ENCODE measurements at places on chromosomes 7 and 10.

GRCh38 chr7:6096581-6096980, 65.4 kb downstream of the ANKRD61 start:
- peaks cover 1% of the 10 kb centered on the region for H3K4me1 ChIP-seq
- H3K36me3 ChIP-seq, result no peaks in the 10 kb centered on the region
- DNase-seq, result no peak
- H3K4me3 ChIP-seq, result no peak overlapping the region
- H3K27ac ChIP-seq, result no peak overlapping the region
- H3K27me3 ChIP-seq, result peaks cover 33% of the 10 kb centered on the region

GRCh38 chr7:128161466-128162125, 79.5 kb upstream of the LEP start:
- H3K36me3 ChIP-seq, result no peaks in the 10 kb centered on the region
- H3K4me3 ChIP-seq, result no peak overlapping the region
- H3K27ac ChIP-seq, result no peak overlapping the region
- DNase-seq, result no peak
- peaks cover 65% of the 10 kb centered on the region for H3K27me3 ChIP-seq

- no peak overlapping the region for H3K4me3 ChIP-seq
- H3K4me1 ChIP-seq, result no peaks in the 10 kb centered on the region
- no peak overlapping the region for H3K27ac ChIP-seq
Measured at GRCh38 chr7:82249979-82250378, 193.6 kb downstream of the CACNA2D1 start.

- no peak for DNase-seq
- no peak overlapping the region for H3K4me3 ChIP-seq
- no peak overlapping the region for H3K27ac ChIP-seq
- H3K36me3 ChIP-seq, result no peaks in the 10 kb centered on the region
- H3K27me3 ChIP-seq, result peaks cover 3% of the 10 kb centered on the region
Measured at GRCh38 chr10:48670978-48671913, 13.4 kb upstream of the WDFY4 start.

- H3K4me1 ChIP-seq, result no peaks in the 10 kb centered on the region
- no peaks in the 10 kb centered on the region for H3K36me3 ChIP-seq
Measured at GRCh38 chr10:4337563-4337962, 488.4 kb upstream of the AKR1E2 start.

DNA sequence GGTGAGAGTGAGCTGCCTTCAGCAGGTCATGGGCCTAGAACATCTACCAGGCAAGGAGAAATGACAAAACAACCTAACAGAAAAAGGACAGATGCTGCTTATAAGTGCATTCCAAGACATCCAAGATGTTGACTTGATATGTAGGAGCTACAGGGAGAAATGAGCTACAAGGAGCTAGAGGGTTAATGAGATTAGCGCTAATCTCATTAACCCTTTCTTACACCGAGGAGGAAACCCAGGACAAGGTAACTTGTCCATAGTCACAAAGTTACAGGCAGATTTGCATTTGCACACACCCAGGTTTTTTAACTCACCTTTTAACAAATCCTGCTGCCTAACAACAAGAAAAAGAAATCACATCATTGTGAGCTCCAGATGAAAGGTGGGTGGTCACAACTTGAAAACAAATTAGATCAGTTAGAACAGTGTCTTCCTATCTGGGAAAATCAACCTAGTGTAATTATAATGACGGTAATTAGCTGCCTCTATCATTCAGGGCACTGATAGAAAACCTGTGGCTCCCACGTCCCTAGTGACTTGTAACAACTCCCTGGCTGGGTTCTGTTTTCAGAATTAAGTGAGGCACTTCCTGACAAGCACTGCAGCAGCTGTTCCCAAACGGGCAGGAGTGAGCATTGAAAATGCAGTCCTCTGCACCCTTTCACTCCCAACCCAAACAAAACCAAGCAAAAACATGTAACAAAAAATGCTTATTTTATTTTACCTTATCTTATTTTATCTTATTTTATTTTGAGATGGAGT, 5.7 kb downstream of the KIAA1549 start:
- peaks cover 41% of the 10 kb centered on the region for H3K27me3 ChIP-seq
- no peak overlapping the region for H3K27ac ChIP-seq
- peaks cover 4% of the 10 kb centered on the region for H3K4me1 ChIP-seq
- H3K36me3 ChIP-seq, result no peaks in the 10 kb centered on the region
- no peak for DNase-seq
- no peak overlapping the region for H3K4me3 ChIP-seq

- no peaks in the 10 kb centered on the region for H3K36me3 ChIP-seq
- no peaks in the 10 kb centered on the region for H3K4me1 ChIP-seq
- H3K27ac ChIP-seq, result no peak overlapping the region
- H3K27me3 ChIP-seq, result no peaks in the 10 kb centered on the region
- no peak for DNase-seq
- no peak overlapping the region for H3K4me3 ChIP-seq
Measured at GRCh38 chr7:42739638-42740037, 172.2 kb downstream of the C7orf25 start.

- no peaks in the 10 kb centered on the region for H3K36me3 ChIP-seq
- H3K27ac ChIP-seq, result no peak overlapping the region
- no peak overlapping the region for H3K4me3 ChIP-seq
- H3K4me1 ChIP-seq, result peaks cover 3% of the 10 kb centered on the region
- DNase-seq, result no peak
Measured at GRCh38 chr7:51352174-51353100, 35.8 kb upstream of the COBL start.

GRCh38 chr7:158107806-158108205, 479.8 kb downstream of the PTPRN2 start:
- no peak for DNase-seq
- no peak overlapping the region for H3K27ac ChIP-seq
- no peaks in the 10 kb centered on the region for H3K27me3 ChIP-seq

GRCh38 chr7:23810099-23810498, 100.1 kb downstream of the STK31 start:
- H3K36me3 ChIP-seq, result peaks cover 1% of the 10 kb centered on the region
- no peak for DNase-seq
- H3K27me3 ChIP-seq, result peaks cover 4% of the 10 kb centered on the region

- peaks cover 8% of the 10 kb centered on the region for H3K4me1 ChIP-seq
- no peak overlapping the region for H3K27ac ChIP-seq
- H3K4me3 ChIP-seq, result no peak overlapping the region
- H3K36me3 ChIP-seq, result peaks cover 2% of the 10 kb centered on the region
- H3K27me3 ChIP-seq, result no peaks in the 10 kb centered on the region
Measured at GRCh38 chr7:2016761-2017480, 215.8 kb downstream of the MAD1L1 start.

- H3K4me3 ChIP-seq, result no peak overlapping the region
- no peak for DNase-seq
- H3K36me3 ChIP-seq, result no peaks in the 10 kb centered on the region
- H3K27ac ChIP-seq, result no peak overlapping the region
- peaks cover 19% of the 10 kb centered on the region for H3K27me3 ChIP-seq
Measured at GRCh38 chr10:78404296-78404695, 370.6 kb downstream of the RPS24 start.

DNA sequence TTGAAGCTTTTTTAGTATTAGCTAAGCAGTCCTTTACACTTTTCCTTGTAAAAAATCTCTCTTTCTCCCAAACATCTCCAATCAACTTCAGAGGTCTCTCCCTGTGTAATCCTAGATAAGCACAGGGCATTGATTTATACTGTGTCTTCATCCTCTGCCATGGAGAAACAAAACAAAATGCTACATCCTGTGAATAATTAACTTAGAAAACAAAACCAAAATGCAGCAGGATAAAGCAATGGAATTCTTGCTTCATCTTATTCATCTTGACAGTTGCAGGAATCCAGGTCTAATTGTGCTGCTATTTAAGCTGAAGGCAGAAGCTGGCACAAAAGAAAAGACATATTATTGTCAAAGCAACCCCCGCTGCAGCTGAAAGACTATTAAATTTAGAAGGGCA, 641.5 kb upstream of the SORCS1 start:
- DNase-seq, result no peak
- H3K4me1 ChIP-seq, result no peaks in the 10 kb centered on the region
- no peak overlapping the region for H3K27ac ChIP-seq
- H3K36me3 ChIP-seq, result no peaks in the 10 kb centered on the region

DNA sequence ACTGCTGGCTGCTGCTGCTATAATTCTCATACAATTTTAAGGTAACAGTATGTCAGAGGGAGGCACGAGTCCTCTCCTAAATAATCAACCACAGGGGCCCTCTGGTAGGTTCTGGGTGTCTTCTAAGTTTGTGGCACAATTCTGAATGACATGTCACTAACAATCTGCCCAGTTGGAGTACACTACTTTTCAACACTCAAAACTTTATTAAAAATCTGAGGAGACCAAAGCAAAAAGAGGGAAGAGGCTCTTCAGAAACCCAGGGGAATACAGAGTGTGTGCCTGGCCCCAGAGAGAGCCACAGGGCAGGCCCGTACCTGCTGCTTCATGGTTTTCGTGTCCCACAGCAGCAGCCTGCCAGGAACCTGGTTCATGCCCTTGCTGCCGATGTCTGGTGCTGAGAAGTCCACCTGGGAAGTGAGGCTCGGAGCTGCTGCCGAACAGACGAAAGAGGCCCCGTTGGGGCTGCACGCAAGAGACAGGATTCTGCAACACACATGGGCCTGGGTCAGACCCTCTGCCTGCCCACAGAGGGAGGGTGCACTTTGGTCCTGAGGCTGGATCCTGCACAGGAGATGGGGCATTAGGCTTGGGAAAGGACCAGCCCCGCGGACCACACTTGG, 18.3 kb downstream of the WDR91 start:
- H3K4me3 ChIP-seq, result no peak overlapping the region
- H3K27me3 ChIP-seq, result no peaks in the 10 kb centered on the region
- H3K27ac ChIP-seq, result no peak overlapping the region
- peaks cover 11% of the 10 kb centered on the region for H3K36me3 ChIP-seq
- no peak for DNase-seq

- peaks cover 1% of the 10 kb centered on the region for H3K4me1 ChIP-seq
- H3K27me3 ChIP-seq, result no peaks in the 10 kb centered on the region
- H3K27ac ChIP-seq, result no peak overlapping the region
- H3K36me3 ChIP-seq, result peaks cover 47% of the 10 kb centered on the region
- DNase-seq, result no peak
Measured at GRCh38 chr10:103090911-103091310, 102.2 kb downstream of the NT5C2 start.

- no peaks in the 10 kb centered on the region for H3K4me1 ChIP-seq
- H3K36me3 ChIP-seq, result no peaks in the 10 kb centered on the region
- no peak overlapping the region for H3K4me3 ChIP-seq
- H3K27ac ChIP-seq, result no peak overlapping the region
Measured at GRCh38 chr7:57203161-57203791, 71.0 kb upstream of the ZNF479 start.
